ENCODE measurements at places on chromosomes 4 and X.

DNA sequence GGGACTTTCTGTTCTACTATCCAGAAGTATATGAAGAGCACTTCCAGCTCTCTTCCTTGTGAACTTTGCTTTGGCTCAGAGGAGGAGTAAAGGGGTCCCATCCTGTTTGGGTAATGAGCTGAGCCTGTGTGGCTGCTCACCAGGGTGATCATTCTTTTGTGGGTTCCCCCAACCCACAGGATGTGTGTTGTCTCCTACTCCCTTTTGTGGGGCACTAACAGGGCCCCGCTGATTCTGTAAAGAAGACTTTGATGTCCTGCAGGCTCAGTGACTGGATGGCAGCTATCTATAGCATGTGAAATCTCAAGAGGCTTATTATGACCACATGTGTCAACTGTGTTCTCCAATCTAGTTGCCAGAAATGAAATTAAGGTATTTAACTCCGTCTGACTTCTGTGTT, 40.8 kb downstream of the ZNF518B start:
- no peak for DNase-seq

GRCh38 chr4:7828011-7828720, 111.5 kb downstream of the AFAP1 start:
- peak; percentile 92 for DNase-seq

GRCh38 chr4:2402048-2402842, 16.2 kb downstream of the ZFYVE28 start:
- no peak for DNase-seq

- no peak for DNase-seq
Measured at GRCh38 chrX:112512509-112512908, 167.2 kb downstream of the LHFPL1 start.

DNA sequence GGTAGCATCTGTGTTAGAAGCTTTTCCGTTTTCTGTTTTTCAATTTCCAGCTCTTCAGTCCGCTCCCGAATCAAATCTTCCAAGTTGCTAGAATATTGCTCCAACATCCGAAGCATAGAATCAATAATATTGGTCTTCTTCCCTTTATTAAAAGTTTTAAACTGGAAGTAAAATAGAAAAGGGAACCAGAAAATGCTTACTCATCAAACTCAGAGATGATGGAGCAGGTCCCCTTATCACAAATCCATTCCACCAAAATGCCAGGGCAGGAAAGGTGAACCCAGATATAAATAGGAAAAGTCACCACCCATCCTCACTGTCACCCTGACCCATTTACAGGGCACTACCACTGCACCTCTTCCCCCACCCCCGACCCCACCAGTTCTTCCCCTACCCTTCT, 89.0 kb downstream of the GUCY2F start:
- no peak for DNase-seq

- DNase-seq: peak; percentile 10
Measured at GRCh38 chrX:45619290-45619689, 418.6 kb upstream of the DIPK2B start.

DNA sequence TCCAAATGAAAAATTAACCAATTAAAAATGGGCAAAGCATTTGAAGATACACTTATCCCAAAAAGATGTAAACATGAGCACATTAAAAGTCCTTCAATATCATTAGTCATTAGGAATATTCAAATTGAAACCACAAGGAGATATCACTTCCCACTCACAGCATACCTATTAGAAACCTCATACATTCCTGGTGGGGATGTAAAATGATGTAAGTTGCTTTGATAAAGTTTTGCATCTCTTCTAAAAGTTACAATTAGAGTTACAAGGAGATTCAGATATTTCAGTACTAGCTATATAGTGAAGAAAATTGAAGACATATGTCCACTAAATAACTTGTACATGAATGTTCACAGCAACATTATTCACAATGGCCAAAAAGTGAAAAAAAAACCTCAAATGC, 1109.3 kb upstream of the LCORL start:
- DNase-seq: no peak

GRCh38 chr4:104381729-104382128, 113.0 kb downstream of the CXXC4 start:
- no peak for DNase-seq

DNA sequence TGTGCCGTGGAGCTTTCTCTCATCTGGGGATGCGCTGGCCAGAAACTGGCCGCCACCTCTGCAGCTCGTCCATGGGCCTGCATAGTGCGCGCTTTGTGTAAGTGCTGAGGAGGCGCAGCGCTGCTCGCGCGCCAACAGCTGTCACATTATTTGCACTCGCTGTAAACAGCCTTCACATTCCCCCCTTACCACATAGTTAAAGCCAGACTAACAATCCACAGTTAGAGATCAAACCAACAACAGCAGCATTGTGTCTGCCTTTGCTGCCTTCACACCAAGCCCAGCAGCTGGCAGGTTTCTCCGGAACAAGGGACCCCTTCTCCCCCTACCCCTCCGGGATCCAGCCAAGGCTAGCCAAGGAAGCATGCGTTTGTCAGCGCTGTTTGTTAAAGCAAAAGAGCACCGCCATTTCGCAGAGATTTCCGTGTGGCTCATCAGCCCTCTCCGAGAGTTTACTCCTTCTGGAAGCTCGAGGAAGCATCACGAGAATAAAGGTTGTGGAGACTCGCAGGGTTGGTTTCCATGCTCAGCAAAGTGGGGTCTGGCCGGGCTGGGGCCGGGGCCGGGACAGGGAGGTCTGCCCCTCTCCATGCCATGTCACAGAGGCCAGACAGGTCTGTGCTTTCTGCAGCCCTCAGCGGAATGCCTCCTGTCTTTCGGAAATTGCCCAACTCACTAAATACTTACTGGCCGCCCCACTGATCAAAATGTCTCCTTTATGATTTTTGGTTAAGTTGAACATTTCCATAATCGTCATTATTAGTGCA, 11.0 kb downstream of the BCOR start:
- no peak for DNase-seq

GRCh38 chr4:27005501-27005900, 144.9 kb downstream of the STIM2 start:
- peak; percentile 5 for DNase-seq

DNA sequence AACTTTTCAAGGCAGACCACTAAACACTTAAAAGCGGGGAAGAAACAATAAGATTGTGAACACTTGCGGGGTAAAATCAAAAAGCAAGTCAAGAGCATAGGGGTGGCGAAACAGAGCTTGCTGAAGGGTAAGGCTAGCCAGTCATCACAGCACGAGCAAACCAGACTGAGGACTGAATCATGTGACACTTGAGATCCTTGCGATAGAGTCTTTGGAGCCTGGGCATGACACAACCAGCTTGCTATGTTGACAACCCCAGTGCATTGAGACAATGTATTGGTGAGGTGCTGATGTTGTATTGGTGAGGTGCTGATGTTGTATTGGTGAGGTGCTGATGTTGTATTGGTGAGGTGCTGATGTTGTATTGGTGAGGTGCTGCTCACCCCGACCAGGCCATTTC, 72.3 kb downstream of the SLIT2 start:
- no peak for DNase-seq

- no peak for DNase-seq
Measured at GRCh38 chr4:148116969-148117368, 325.2 kb downstream of the NR3C2 start.

DNA sequence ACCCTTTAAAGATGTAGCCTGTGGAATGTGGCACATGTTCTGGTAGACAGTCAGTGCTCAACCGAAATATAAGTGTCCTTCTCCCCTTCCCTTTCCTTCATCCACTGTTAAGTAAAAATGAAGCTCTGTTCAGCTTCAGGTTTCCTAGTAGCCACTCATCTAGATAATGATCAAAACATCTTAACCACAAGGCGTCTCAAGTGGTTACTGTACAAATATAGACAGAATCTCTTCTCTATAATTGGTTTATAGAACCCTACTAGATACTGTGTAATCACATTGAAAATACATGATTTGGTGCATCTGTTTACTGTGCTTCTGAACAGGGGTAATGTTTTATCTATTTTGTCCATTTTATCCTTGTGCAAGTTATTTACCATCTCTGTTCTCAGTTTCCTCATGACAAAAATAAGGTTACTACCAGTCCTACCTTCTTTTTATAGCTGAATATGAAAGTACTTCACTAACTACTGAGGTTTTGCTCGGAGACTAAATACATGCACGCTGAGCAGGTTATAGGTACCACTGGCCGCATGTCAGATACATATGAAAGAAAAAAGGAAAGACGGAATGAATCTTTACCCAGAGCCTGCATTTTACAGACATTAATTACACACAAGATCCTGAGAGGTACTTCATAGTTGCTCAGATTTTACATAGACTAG, 20.3 kb upstream of the SLC25A4 start:
- DNase-seq: peak; percentile 7

DNA sequence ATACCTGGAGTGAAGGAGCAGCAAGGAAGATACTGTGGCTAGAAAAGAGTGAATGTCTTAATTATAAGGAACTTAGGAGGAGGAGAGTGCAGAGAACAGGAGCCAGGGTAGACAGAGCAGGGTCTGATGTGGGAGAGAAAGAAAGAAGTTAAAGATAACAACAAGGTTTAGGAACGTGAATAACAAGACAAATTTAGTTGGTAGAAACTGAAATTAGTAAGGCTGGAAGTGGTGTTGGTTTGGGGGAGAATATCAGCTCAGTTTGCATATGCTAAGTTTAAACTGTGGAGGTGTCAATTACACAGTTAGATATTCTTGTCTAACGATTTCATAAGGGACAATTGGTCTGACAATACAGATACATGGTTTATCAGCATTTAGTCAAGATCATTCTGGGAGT, 1123.7 kb upstream of the PABPC4L start:
- DNase-seq: no peak

- no peak for DNase-seq
Measured at GRCh38 chr4:152628128-152628527, 51.7 kb downstream of the TMEM154 start.

DNA sequence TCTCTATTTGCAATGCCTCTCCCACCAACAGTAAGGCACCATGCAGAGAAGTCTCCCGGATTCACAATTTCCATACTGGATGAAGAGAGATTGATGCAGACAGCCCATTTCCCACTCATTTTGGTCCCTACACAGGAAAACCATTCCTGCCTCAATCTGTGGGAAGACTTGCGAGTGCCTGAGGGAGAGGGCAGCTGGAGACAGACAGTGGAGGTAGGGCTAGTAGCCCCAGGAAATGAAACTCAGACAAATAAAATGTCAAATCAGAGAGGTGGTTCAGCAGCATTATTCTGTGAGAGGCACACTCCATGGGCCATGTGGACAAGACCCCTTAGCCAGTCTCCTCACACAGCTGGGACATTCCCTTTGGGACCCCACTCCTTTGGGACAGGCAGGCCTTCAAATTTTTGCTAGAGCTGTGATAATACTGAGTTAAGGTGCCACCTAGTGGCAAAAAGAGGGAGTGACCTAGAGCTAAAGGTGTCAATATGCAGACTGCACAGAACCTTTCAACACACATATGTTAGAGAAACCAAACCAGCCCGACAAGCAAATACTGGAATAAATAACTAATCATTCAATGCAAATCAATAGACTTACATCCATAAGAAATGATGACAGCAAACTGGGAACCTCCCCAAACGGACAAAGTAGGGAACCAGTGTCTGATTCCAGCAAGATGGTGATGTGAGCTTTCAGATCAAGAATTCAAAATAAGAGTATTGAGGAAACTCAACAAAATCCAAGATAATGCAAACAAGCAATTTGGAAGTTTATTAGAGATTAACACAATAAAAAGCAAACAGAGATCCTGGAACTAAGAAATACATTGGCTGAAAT, 1865.3 kb upstream of the AGA start:
- peak; percentile 23 for DNase-seq
